ENCODE measurements at places on chromosomes 2 and 18.

DNA sequence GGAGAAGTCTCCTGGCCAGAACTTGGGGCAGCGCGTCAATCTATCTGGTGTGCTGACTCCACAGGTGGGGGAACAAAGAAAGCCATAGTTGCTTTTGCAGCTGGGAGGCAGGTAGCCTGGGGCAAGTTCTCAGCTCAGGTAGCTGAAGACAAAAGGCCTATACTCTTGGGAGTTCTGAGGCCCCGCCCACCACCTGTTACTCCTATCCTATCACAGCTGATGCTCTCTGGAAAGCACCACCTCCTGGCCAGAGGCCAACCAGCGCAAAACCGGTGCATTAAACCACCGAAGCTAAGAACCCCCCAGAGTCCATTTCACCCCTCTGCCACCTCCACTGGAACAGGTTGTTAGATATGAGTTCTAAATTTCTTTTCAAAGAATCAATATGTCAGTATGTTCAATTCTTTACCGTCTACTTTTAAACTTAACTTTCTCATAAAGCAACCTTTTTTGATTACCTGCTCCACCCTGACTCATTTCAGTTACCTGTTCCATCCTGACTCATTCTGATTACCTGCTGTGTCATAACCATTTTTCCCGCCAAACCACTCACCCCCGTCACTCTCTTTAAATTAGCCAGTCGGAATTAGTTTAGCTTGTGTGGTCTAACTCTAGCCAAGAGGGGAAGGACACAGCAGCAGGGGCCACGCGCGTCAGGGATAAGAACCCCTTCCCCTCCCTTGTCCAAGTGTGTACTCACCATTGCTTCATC lies 43.4 kb downstream of the UPP2 start:
- no peak for DNase-seq

- no peak for DNase-seq
Observed at GRCh38 chr2:138213084-138213483, 248.8 kb downstream of the HNMT start.

GRCh38 chr18:45007531-45007930 lies 326.8 kb downstream of the SETBP1 start:
- no peak for DNase-seq

DNA sequence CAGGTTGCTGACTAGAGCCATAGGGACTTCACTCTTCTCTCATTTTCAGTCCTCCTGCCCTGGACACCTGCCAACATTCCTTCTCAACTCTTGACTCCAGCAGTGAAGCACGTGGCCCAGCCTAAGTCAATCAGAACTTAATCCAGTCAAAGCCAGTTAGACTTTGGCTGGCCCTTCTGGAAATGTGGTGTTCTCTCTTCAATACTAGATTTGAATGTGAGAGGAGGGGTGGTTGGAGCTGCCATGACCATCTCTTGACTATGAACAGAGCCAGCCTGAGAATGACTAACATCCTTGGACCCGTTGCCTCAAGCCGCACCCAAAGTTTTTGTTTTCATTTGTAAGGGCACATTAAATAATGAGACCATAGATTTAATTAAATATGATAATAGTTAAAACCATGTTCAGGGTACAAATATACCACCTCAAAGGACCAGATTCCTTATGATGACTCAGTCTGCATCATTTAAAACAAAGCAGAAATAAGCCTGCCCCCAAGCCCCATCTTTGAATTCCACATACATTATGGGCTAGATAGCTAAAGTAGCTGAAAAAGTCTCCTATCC lies 49.7 kb upstream of the RASGRP3 start:
- DNase-seq = peak; percentile 51

- DNase-seq = no peak
Observed at GRCh38 chr2:65033178-65033577, 23.0 kb upstream of the CEP68 start.

GRCh38 chr2:37843556-37843955 lies 81.5 kb upstream of the RMDN2 start:
- DNase-seq = no peak

- DNase-seq = no peak
Observed at GRCh38 chr2:84847326-84848050, 33.4 kb downstream of the TRABD2A start.

DNA sequence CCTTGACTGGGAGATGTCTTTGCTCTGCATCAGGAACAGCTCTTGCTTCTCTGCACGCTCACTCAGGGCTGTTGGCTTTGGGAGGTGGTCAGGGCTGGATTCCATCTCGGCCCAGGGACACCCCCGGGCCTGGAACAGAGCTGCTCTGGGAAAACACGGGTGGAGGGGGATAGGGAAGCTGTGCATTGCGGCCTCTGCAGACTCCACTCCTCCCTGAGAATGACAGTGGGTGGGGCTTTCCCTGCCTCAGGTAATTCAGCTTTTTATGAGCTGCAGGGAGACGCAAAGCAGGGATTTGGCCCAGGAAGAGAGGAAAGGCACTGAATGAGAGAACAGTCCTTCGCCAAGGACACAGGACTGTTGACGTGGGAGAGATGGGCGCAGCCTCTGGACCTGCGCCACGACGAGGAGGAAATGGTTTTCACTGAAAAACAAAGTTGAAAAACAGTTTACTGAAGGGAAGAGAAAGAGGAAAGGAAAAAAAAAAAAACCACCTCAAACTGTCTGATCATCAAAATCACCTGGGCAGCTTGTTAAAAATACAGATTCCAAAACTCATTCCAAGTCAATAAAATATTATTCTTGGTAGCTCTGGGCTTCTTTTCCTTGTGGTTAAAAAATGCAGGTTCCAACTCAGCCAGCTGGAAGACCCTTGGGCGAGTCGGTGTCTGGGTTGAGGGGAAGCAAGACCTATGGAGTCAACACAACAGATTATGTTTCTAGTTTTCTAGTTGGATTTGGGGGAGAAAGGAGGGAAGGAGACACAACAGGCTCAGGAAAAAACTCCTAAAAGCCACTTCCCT lies 194.0 kb downstream of the ZFP36L2 start:
- DNase-seq = no peak

DNA sequence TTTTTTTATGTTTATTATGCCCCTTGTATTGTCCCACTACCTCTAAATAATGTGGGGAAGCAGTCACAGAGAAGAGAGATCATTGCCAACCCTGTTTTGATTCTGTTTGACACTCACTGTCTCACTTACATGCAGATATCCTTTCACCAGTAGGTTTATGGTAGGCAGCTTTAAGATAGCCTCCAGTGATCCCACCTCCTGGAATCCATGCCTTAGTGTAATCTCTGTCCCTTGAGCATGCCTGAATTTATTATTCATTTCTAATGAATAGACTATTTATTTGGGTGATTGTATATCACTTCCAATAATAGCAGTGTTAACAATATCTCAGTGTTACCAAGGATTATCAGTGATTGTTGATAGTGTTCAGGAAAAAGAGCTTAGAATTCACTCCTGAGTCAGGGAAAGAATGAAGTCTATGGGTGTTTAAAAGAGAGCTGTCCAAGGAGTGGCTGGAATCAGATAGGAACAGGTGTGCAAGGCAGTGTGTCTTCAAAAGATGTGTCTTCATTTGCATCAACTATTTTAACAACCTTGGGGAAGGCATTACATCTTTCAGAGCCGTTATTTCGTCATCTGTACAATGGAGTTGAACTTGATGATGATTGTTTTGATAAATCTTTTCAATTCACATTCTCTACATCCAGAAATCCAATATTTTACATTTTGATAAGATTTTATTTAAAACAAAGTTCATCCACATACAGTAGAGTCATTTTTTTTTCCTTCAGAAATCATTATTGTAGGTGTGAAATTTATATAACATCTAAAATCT lies 31.9 kb downstream of the PKP4 start:
- no peak for DNase-seq

GRCh38 chr18:5288517-5288935 lies 7.0 kb downstream of the ZBTB14 start:
- DNase-seq = no peak

GRCh38 chr2:150880986-150881385 lies 380.7 kb downstream of the RBM43 start:
- no peak for DNase-seq

DNA sequence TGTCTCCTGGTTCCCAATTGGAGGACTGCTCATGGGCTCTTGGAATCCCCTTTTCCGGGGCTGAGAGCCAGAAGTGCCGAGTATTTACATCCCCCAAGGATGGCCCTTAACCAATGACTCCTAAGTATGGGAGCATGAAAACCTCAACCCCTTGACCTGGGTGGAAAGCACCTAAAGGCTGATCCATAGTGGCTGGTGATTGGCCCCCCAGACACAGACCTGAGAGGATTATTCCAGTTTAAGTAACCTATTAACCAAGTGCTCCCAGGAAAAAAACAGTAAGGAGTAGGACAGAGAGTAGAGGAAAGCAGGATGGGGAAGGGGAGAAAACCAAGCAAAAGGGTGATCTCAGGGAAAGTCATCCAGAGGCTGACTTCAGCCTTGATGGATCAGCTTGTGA lies 206.1 kb upstream of the RND3 start:
- DNase-seq = no peak

DNA sequence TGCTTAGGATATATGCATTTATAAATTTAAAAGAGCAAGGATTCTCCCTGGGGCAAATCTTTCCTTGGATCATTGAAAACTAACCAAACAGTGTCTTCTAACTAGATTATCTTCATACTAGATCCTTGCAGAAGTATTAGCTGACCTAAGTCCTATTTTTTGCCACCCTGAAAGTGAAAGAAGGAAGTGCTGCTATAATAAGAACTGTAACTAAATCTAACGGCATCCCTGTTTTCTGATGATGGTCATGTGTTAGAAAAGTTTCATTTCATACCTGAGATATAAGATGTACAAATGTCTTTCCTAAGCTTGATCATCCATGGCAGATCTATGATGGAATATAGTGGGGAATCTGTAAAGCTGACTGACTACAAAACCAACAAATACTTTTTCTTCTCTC lies 102.7 kb downstream of the MAP2 start:
- DNase-seq = no peak

DNA sequence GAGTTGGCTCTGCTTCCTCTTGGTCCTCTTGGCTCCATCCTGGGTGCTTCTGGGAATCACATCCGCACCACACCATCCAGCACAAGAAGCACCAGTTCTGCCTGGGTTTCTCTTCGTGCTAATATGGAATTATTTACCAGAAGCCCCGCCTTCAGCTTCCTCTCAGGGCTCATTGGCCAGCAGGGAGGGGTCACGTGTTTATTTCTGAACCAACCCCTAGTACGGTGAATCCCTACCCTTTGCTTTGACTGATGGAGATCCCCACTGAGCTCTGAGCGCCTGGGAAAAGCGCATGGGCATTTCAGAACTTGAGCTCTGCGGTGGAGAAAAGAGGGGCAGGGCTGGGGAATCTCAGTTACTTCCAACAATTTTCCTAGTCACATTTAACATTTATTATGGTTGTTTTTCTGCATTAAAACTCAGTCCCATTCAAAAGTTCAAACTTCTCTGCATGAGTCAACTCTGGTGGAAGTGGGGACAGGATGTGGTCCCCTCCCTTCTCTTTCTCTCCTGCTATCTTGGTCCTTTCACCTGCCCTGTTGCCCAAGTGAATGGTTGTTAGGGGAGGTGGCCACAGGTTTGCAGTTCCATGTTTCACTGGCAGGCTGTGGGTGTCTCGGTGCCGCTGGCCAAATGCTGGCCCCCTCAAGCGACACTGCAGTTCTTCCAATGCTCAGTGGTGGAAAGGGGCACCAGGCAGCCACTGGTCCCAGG lies 76.4 kb upstream of the TTC39C start:
- DNase-seq = no peak

- DNase-seq = no peak
Observed at GRCh38 chr18:47595831-47596501, 334.5 kb downstream of the SMAD2 start.

DNA sequence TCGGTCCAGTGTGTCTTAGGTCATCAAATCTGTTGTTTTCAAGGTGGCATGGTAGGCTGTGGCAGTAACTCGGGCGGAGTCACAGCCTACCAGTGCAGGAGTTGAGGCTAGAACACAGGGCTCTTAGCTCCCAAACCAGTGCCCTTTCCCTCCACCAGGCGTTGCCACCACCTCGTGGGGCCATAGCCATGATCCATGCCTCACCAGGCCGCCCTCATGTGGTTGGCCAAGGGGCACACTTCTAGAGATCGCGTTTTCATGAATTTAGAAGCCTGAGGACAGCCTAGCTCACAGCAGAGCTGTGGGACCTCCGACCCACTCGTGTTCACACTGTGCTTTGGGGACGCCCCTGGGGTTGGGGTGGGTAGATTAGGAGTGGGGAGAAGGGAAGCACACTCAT lies 10.6 kb downstream of the SEC11C start:
- DNase-seq = no peak

DNA sequence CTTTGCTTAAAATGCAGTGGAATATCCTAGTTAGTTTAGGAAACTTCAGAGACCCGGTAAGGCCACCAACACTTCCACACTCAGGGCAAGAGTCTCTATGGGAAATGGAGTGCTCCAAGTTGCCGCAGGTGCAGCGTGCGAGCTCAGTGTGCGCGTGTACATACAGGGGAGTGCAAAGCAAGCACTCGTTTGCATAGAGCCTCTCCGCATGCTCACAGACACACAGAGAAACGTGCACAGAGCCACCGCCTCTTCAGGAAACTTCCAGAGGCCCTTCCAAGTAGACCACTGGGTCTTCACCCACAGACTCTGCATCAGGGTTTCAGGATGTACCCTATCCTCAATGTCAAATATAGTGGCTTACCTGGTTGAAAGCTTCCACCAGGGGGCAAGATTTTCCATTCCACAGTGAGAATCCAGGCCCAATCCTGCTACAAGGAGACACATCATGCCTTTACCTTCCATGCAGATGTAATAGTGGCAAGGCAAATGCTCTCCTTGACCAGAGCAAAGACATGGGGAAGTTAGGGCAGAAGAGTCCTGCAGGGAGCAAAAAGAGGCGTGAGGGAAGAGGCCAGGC lies 513.0 kb upstream of the MYT1L start:
- no peak for DNase-seq

DNA sequence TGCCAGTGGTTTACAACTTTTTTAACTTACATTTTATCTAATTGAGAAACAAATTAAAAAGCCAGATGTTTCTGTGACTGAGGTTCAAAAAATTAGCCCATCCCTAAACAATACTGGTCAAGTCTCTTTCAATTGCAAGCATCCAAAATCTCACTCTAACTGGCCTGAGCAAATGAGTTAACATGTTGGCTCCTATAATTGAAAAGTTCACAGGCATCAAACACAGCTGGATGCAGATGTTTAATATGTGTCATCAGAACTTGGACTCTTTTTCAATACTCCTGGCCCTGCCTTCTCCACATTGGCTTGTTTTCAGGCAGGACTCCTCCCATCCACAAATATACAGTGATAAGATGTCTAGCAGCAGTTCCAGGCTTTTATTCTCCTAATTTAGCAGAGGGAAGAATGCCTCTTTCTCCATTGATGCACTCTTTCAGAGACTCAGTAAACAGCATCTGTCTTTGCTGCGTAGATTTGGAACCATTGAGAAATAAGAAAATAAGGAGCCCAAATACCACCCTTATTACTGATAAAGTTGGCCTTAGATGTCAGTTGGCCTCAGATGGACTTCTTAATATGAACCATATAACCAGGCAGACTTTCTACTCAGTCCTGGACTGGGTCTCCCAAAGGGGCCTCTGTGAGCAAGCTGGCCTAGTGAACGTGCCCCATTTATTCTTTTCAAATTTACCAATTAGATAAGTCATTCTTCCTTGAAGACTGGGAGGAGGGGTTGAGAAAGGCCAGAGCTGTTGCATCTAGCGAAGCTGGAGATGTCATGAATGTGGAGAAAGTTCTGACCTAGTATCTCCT lies 30.4 kb upstream of the FN1 start:
- no peak for DNase-seq
